Large intestine (tissue), 12 donors: ENCODE measurements at places on chromosomes 16 and 17. TPM values are rescaled to one million over a fixed set of nuclear protein-coding genes. Genes with fewer than 3 reads are reported as not detected.

DNA sequence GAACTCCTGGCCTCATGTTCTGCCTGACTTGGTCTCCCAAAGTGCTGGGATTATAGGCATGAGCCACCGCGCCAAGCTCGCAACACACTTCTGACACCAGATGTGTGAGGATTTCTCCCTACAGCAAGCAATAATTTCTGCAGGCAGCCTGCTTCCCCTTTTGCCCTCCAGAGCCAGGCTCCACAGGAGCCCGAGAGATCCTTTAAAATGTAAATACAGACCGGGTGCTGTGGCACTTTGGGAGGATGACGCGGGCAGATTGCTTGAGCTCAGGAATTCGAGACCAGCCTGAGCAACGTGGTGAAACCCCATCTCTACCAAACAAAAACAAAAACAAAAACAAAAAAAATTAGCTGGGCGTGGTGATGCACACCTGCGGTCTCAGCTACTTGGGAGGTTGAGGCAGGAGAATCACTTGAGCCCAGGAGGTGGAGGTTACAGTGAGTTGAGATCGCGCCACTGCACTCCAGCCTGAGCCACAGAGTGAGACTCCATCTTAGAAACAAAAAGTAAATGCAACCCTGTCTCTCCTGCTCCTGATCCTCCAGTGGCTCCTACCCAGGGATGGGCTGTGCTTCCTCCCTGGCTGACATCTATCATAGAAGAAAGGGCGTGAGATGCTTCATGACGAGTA lies 14.7 kb downstream of the C16orf96 start:
- peaks cover 4% of the 10 kb centered on the region for H3K4me1 ChIP-seq
- no peaks in the 10 kb centered on the region for H3K36me3 ChIP-seq
- DNase-seq = no peak
- no peak overlapping the region for H3K4me3 ChIP-seq

GRCh38 chr17:44778656-44779210 lies 19.9 kb downstream of the ADAM11 start:
- H3K4me3 ChIP-seq = peak overlapping the region; percentile 30
- H3K27ac ChIP-seq = no peak overlapping the region
- H3K36me3 ChIP-seq = no peaks in the 10 kb centered on the region

- H3K4me3 ChIP-seq = peak overlapping the region; percentile 76
- DNase-seq = peak; percentile 41
- H3K27ac ChIP-seq = no peak overlapping the region
- peaks cover 39% of the 10 kb centered on the region for H3K36me3 ChIP-seq
- peaks cover 9% of the 10 kb centered on the region for H3K27me3 ChIP-seq
Measured at GRCh38 chr16:85902366-85903155, 3.6 kb downstream of the IRF8 start.

GRCh38 chr16:28283173-28283572 lies 9.2 kb upstream of the SBK1 start:
- no peaks in the 10 kb centered on the region for H3K27me3 ChIP-seq
- no peaks in the 10 kb centered on the region for H3K36me3 ChIP-seq
- no peak for DNase-seq

- H3K27me3 ChIP-seq = no peaks in the 10 kb centered on the region
- H3K4me3 ChIP-seq = no peak overlapping the region
- no peak for DNase-seq
- H3K36me3 ChIP-seq = peaks cover 30% of the 10 kb centered on the region
- H3K27ac ChIP-seq = peak overlapping the region; percentile 74
Measured at GRCh38 chr17:41915566-41915965, 3.2 kb downstream of the ACLY start.

The IL17C gene
- polyA plus RNA-seq = not detected
